CD8-positive, alpha-beta T cell (primary cell): ENCODE measurements at places on chromosomes 12 and 14.

GRCh38 chr12:26179826-26180225 is 15.5 kb upstream of the SSPN start:
- no peak for DNase-seq

DNA sequence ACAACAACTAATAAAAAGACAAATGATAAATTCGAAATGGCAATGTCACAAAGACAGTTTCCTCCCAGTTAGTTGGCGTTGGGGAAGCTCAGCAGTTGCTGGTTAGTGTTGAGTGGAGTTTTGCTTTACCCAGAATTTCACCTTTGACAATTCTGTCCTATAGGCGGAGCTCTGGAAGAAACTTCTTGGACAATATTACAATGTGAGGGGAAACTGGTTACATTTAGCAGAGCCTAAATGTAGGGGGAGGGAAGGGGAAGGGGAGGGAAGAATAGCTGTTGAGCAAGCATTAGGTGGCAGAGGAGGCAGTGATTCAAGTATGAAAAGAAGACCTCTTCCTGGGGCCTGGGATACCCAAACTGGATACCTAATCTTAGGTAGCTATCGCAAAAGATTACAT is 51.4 kb downstream of the BDKRB1 start:
- DNase-seq, result no peak

GRCh38 chr12:111126331-111126730 is 206.0 kb upstream of the MYL2 start:
- no peak for DNase-seq

DNA sequence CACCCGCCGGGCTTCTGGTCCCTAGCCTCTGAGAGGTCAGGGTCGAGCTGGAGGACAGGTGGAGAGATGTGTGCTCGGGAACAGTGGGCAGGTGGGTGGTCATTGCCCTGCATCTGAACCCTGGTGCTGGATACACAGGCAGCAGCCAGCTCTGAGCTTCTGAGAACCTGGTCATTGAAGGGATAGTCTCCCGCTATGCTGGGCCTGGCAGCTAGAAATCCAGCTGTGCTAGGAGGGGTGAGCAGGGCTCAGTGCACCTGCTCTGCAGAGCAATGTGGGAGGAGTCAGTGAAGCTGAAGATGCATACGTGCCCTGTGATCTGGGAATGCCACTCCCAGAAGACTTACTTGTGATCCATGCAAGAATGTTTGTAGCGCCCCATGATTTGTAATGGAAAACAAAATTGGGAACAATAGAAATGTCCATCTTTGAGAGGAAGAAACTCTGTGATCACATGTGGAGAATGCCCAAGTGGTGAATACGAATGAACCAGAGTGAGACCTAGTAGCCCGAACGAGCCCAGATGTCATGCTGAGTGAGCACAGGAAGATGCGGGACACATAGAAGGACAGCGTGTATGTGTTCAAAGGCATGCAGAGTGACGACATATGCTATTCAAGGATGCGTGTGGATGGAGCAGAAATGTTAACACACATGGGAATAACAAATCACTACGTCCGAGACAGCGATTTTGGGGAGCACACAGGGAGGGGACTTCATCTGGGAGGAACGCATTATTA is 63.4 kb downstream of the AACS start:
- no peak for DNase-seq

- DNase-seq, result no peak
These were observed 13.1 kb upstream of the ANKS1B start for GRCh38 chr12:99997806-99998205.

- DNase-seq, result no peak
These were observed 5.0 kb upstream of the SLC35F4 start for GRCh38 chr14:57870686-57871457.

- DNase-seq, result no peak
These were observed 320.2 kb upstream of the USP15 start for GRCh38 chr12:61939977-61940376.

GRCh38 chr12:57614948-57615500 is 3.8 kb downstream of the ARHGEF25 start:
- DNase-seq, result no peak

GRCh38 chr12:63916561-63917476 is 72.3 kb downstream of the SRGAP1 start:
- DNase-seq, result no peak

DNA sequence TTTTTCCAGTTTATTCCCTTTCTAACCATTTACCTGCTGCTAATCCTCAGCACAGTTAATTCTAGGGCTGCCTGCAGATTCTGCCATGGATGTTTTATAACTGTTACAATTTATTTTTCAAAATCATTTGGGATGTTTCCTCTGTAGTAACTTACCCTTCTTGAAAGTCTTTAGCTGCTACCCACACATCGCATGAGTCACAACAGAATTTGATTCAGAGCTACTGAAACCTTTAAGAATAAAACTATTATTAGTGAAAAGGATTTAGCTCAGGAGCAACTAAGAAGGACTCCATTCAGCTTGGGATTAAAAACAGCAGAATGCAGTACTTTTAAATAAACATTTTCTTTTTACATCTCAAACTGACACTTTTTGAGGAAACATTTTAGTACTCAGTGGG is 41.7 kb upstream of the RGS6 start:
- no peak for DNase-seq

- no peak for DNase-seq
These were observed 51.2 kb downstream of the TSPAN11 start for GRCh38 chr12:30977537-30978349.

GRCh38 chr12:49943625-49943960 is 6.9 kb upstream of the AQP2 start:
- no peak for DNase-seq

DNA sequence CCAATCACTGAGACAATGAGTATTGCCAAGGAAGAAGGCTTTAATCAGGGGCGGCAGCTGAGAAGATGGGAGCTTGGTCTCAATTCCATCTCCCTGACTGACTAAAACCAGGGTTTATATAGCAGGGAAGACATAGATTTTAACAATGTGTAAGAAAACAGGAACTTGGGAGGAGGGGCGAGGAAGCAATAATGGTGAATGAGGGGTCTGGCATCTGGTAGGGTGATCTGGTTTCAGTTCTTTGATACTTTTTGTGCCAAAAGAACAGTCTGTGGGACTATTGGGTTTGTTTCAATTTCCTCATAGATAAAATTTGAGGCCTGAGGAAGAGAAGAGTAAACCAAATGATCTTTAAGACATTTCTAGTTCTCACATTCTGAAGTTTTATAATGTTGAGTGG is 49.2 kb downstream of the FUT8 start:
- no peak for DNase-seq

DNA sequence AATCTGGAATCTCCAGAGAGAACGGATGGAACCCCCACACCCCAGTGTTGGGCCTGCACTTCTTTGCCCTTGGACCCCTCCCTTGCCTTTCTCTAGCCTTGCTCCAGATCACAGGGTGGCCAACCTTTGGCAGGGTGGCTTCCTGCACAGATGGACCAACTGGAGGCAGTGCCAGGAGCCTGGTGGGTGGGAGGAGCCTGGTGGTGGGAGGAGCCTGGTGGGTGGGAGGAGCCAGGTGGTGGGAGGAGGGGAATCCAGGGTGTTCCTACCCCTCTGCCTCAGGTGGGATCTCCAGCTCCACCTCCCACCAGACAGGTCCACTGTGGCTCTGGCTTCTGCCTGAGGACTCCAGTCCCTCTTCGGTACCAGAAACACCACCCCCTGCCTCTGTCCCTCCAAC is 15.0 kb upstream of the ORAI1 start:
- peak; percentile 17 for DNase-seq

DNA sequence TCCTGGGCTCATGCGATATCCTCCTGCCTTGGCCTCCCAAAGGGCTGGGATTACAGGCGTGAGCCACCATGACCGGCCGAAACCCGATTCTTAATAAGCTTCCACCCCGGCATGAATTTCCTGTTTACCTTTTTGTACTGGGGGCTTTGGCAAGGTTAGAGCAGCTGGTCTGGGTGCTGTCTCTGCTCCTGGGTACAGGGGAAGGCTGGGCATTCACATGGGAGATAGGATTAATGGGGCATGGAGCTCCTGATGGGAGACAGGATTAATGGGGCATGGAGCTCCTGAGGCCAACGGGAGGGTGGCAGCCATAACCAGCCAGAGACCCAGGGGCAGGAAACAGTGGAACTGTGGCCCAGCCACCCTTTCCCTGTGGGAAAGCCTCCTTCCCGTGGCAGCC is 69.5 kb upstream of the DICER1 start:
- DNase-seq, result no peak
